ENCODE measurements at places on chromosomes 5 and 9. TPM values are rescaled to one million over a fixed set of nuclear protein-coding genes. Genes with fewer than 3 reads are reported as not detected.

ADAMTS2 gene
- total RNA-seq, result not detected

SIMC1 gene
- total RNA-seq, result 7.3 TPM

LCN10 gene
- not detected for total RNA-seq

PIP5K1B gene
- total RNA-seq, result 1.9 TPM

SHC3 gene
- total RNA-seq, result under 0.01 TPM

LCNL1 gene
- not detected for total RNA-seq

TRIM14 gene
- 16.7 TPM for total RNA-seq

Data from nasal cavity respiratory epithelium epithelial cell of viscerocranial mucosa (primary cell).